ENCODE measurements at places on chromosomes 12 and 14.

GRCh38 chr12:108838194-108839017 is 19.0 kb downstream of the SSH1 start:
- DNase-seq = no peak

DNA sequence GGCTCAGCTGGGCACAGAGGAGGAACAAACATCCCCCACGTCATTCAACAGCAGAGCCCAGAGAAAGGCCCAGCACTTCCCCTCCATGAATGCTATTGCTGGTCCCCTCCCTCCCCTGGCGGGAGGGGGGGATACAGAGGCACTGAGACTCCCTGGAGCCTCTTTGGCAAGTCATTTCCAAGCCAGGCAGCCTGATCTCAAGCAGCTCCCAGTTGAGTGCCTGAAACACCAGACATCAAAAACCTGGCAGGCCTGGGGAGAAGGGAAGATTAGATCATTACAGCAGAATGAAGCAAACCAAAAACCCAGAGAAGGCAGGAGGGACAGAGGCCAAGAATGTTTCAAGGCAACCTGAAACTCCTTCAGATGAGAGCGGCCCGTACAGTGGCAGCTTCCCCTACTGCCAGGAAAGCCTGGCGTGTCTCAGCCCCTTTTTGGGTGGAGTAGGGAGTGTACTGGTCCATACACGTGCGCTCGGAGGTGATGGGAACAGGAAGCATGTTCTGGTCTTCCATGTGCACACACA is 92.1 kb downstream of the LRRC74A start:
- no peak for DNase-seq

GRCh38 chr12:114018669-114019068 is 52.5 kb upstream of the RBM19 start:
- DNase-seq = no peak

DNA sequence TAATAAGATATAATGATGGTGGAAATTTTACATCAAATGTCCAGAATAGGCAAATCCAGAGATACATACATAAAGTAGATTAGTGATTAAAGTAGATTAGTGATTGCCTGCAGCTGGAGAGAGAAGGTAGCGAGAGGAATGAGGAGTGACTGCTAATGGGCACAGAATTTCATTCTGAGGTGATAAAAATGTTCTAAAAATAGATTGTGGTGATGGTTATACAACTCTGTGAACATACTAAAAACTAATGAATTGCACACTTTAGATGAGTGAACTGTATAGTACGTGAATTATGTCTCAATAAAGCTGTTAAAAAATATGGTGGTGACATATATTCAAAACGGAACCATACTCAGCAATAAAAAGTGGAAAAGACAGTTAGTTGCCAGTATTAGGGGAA is 41.7 kb downstream of the PPP2R5E start:
- no peak for DNase-seq

All from nephron progenitor cell (in vitro differentiated cells).